Left lung (tissue), 14 donors: ENCODE measurements at places on chromosomes 4 and X. TPM values are rescaled to one million over a fixed set of nuclear protein-coding genes. Genes with fewer than 3 reads are reported as not detected.

The POU4F2 gene
- not detected for total RNA-seq

The KLHL13 gene
- total RNA-seq = 2.7 TPM

The STATH gene
- not detected for total RNA-seq

The NAA11 gene
- total RNA-seq = not detected

The TCEAL5 gene
- not detected for total RNA-seq

The MAP7D3 gene
- total RNA-seq = 7.6 TPM

The GABRE gene
- total RNA-seq = 21.2 TPM

The MAGEB17 gene
- not detected for total RNA-seq

The NPY2R gene
- total RNA-seq = not detected

The USP46 gene
- 22.1 TPM for total RNA-seq

The ARHGAP36 gene
- total RNA-seq = not detected

The YIPF7 gene
- total RNA-seq = not detected

The LRIT3 gene
- total RNA-seq = 0.12 TPM

The ATOH1 gene
- total RNA-seq = not detected

The ASMTL gene
- total RNA-seq = 19.6 TPM

The MEPE gene
- not detected for total RNA-seq

The IKBKG gene
- total RNA-seq = 52.5 TPM

The DCX gene
- not detected for total RNA-seq

The STK32B gene
- total RNA-seq = 1.9 TPM

The DUX4 gene
- total RNA-seq = not detected
